SK-N-SH (cell line): ENCODE measurements at places on chromosomes 2 and 18.

DNA sequence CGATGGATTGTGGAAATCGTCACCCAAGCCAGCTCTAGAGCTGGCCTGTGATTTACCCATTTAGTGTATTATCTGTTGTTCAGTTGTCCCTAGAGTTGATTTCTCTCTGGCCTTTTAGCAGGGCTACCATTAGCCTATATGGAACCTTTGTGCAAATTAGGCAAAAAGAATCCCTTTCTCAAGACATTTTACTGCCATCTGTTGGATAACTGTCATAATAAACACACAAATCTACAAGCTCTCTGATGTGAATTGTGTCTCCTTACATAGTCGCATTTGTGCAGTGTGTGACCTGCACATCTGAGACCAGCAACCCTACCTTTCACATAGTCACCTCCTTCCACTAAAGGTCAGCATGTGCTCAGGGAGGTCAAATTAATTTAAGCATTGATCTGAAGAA is 34.0 kb downstream of the LOXHD1 start:
- DNase-seq = peak; percentile 27

- no peak for DNase-seq
Measured at GRCh38 chr2:11456251-11456650, 9.7 kb downstream of the E2F6 start.

GRCh38 chr2:43084699-43085091 is 141.7 kb downstream of the ZFP36L2 start:
- no peak for DNase-seq

DNA sequence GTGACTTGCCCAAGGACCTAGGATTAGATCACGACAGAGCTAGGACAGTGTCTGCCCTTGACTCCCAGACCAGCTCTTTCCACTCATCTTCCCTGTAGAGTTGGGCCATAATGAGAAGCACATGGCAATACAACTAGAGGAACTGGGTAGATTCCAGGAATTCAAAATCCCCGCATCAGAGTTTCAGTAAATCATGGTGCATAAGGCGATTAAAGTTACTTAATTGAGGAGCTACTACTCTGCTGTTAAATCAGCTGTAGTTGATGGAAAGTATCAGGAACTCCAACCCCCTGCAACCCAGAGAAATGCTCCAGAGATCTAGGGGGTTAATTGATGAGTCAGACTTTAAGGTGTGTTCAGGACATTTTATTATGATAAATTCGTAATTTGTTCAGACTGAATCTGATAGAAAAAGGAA is 5.7 kb downstream of the ANTXR1 start:
- peak; percentile 24 for DNase-seq

- peak; percentile 75 for DNase-seq
Measured at GRCh38 chr2:206392118-206392517, 51.2 kb upstream of the ADAM23 start.

GRCh38 chr2:15786003-15786654 is 154.2 kb upstream of the MYCN start:
- no peak for DNase-seq

GRCh38 chr2:53793261-53793660 is 6.4 kb downstream of the ERLEC1 start:
- DNase-seq = no peak

DNA sequence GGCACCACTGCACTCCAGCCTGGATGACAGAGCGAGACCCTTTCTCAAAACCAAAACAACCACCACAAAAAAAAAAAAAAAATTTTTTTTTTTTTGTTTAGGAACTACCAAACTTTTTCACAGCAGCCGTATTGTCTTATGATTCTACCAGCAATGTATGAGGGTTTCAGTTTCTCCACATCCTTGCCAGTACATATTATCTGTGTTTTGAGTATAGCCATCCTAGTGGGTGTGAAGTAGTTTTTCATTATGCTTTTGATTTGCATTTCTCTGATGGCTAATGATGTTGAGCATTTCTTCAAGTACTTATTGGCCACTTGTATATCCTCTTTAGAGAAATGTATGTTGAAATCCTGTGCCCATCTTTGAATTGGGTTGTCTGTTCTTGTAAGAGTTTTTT is 51.7 kb downstream of the COX7A2L start:
- no peak for DNase-seq

GRCh38 chr2:30422444-30423040 is 24.5 kb upstream of the LCLAT1 start:
- peak; percentile 70 for DNase-seq

DNA sequence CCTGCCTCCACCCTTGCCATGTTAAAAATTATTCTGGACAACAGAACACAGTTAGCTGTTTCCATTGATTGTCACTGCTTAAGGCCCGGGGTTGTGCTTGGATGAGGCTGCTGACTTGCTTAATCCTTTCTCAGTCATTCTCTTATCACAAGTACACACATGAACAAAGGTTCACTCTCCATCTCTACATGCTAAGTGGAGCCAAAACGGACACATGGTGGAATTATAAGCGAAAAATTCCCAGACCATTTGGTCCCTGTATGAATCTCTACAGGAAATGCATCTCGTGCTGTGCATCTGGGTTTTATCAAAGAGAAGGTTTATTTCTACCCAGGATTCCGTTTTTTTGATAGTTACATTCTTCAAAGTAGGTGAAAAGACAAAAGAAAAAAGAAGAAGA is 177.5 kb upstream of the ETAA1 start:
- no peak for DNase-seq

DNA sequence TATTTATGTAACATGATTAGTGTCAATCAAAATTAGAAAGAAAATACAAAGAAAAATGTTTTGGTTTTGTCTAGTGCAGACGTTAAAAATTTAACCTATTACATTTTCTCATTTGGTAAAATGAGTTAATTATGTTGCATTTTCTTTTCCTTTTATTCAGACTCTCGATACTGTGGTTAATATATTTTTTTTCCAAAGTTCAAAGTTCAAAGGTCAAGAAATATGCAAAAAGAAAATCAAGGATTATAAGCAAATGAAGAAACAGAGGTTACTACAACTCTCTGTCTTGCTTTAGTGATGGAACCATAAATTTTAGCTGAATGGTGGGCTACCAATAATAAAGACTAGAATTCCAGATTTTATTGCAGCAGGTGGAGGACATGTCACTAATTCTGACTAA is 133.3 kb upstream of the TFPI start:
- DNase-seq = no peak

DNA sequence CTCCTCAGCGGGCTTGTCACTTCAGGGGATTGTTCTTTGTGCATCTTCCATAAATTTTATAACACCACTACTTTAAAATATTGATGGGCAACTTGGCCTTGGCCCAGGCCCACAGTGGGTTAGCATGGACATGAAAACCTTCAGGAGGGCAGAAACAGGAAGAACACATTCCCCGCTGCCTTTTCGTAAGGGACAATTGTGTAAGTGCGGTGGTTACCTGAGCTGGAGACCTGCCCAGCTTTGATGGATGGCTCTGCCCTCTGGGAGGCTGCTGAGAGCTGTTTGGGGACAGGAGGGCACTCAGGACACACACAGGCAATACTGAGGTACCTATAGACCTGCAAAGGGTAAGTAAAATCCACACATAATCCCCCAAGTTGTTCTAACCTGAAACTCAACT is 46.8 kb downstream of the FECH start:
- no peak for DNase-seq

DNA sequence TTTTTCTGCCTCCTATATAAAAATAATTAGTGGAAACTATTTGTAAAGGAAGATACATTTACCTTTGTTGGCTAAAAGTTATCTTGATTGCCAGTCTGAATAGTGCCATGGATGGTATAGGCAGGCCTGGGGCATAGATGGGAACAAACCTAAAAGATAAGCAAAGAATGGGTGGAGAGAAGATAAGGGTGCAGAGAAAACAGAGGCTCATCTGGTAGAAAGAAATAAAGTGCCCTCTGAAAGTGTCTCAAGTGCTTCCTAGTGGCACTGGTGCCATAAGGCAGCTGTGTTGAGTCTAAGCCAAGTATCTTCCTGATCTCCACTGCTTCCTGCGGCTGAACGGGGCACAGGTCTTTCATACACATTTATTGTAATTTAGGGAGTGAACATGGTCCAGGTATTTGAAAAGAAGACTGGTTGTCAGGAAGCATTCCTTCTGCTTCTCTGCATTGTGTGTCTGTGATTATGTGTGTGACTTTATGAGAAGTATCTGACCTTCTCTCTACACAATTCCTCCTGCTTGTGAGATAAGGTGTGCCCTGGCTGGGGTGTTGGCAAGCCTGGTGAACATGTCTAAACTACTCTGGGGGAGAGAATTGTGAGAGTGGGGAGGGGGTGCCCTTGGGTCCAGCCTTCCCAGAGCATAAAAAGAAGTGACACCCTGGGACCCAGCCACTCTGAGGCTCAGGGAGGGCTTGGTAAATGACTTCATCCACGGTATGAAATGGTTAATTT is 280.5 kb downstream of the CAMKMT start:
- DNase-seq = peak; percentile 46

DNA sequence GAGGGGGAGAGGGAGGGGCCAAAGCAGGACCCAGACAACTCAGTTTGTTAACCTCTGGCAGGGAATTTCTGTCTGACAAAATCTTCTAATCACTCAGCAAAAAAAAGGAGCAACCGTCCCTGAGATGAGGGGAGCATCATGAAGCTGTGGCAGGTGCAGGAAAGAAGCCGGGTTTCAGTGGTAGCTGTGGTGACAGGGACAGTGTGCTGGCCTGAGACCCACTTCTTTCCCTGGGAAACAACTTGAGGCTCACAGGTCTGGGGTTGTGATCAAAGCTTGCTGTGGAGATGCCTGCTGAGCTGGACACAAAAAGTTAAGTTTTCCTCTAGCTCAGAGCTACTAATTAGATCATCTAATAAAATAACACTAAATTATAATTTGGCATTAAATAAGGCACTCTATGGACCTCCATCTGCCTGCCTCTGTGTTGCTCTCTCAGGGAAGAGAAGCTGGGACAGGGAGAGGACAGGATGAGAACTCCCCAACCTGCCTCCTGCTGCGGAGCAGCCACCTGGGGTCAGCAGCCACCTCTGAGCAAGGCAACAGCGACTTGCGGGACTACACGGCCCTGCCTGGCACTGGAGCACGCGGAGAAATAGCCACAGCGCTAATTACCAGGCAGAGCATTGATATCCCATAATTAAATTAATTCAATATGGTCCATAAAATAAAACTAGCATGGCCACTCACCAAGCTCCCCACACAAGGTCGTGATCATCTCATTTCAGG is 104.6 kb upstream of the TEX51 start:
- peak; percentile 67 for DNase-seq

DNA sequence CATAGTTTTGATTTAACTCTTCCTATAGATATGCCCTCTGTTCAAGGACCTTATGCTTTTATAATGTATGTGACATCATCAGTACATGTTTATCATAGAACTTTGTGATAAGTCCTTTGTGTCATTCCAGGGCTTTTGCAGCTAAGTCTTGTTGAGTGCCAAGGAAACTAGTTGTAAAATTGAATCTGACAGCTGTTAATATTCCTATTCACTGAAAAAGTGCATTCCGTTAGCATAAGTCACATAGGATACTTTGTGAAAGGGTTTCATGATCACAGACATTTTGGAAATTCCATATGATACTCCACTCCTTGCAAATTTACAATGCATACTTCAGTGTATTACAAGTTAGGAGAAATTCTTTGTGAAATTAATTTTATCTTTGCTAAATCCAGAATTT is 503.4 kb downstream of the CCDC85A start:
- no peak for DNase-seq

DNA sequence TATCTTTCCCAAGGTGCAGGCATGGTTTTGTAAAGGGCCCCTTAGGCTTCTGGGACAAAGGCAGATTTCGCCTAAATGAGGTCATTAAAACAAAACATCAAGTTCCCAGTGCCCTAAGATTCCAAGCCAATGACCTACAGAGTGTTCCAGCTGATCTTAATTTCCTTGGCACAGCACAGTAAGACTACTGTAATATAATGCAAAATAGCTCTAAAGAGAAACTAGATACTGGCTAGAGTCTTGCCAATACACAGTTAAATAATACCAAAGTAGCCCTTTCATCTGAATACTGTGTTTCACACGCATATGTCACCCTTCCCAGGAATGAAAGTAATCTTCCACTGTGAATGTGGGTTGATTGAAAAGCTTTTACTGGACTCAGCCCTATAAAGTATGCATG is 14.7 kb downstream of the GRB14 start:
- no peak for DNase-seq

DNA sequence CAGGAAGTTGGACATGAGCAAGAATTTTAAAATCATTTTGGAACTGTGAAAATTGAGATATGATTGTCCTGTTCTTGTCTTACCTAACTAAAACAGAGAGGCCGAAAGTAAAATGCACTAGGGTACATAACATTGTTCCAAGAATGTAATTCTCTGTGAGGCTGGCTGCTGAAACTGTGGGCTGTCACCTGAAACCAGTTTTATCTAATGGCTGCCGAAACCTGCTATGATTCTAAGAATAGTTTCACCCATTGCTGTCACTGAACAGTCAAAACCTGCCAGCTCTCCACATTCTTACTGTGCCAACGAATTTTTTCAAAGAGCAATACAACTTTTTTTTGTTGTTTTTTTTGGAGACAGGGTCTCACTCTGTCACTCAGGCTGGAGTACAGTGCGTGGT is 119.3 kb upstream of the ZSWIM2 start:
- DNase-seq = no peak

GRCh38 chr2:197191177-197191939 is 119.2 kb downstream of the ANKRD44 start:
- DNase-seq = peak; percentile 48

DNA sequence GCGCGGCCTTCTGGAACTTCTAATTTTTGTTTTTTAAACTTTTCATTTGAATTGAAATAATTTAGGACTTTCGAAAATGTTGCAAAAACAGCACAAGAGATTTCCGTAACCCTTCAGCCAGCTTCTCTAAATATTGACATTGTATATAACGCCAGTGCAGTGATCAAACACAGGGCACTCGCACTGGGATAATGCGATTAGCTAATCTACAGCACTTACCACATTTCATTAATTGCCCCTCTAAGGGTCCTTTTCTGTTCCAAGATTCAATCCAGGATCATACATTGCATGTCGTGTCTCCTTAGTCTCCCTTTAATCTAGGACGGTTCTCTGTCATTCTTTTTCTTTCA is 343 bp upstream of the CD302 start:
- DNase-seq = peak; percentile 32

DNA sequence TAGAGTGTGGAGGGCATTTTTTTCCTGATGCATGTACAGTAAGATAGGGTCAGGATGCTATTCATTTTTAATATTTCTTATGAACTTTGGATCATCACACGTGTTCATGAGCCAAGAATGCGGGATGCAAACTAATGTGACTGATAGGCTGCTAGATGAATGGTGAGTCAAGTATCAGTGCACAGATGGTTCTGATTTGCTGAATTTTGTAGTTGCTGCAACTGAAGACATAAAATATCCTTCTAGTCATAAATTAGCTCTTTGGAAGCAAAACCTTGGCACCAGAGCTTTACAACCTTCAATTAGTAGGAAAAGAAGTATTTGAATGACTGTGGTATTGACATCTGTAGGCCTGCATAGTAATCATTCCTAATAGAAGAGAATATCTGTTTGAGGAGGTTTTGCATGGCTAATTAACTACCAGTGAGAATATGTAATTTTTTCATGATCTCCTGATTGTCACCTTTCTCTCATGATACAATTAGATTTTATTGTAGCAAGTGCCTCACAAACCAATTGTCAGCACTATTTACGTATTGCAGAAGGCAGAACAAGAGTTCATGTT is 94.0 kb downstream of the VRK2 start:
- no peak for DNase-seq

- no peak for DNase-seq
Measured at GRCh38 chr18:28198620-28199019, 21.7 kb upstream of the CDH2 start.

- no peak for DNase-seq
Measured at GRCh38 chr2:235725841-235726240, 232.0 kb downstream of the AGAP1 start.
